ENCODE measurements at places on chromosomes 13 and 19. TPM values are rescaled to one million over a fixed set of nuclear protein-coding genes. Genes with fewer than 3 reads are reported as not detected.

Gene ZNF613
- polyA plus RNA-seq, result 11.6 TPM

Gene PBX4
- polyA plus RNA-seq, result 10.3 TPM

Gene SRRM5
- not detected for polyA plus RNA-seq

Gene SERP2
- polyA plus RNA-seq, result 9.0 TPM

Gene WDR62
- 2.1 TPM for polyA plus RNA-seq

Gene VAV1
- polyA plus RNA-seq, result not detected

Gene WDR88
- 0.79 TPM for polyA plus RNA-seq
